ENCODE measurements at places on chromosomes 2 and 18.

DNA sequence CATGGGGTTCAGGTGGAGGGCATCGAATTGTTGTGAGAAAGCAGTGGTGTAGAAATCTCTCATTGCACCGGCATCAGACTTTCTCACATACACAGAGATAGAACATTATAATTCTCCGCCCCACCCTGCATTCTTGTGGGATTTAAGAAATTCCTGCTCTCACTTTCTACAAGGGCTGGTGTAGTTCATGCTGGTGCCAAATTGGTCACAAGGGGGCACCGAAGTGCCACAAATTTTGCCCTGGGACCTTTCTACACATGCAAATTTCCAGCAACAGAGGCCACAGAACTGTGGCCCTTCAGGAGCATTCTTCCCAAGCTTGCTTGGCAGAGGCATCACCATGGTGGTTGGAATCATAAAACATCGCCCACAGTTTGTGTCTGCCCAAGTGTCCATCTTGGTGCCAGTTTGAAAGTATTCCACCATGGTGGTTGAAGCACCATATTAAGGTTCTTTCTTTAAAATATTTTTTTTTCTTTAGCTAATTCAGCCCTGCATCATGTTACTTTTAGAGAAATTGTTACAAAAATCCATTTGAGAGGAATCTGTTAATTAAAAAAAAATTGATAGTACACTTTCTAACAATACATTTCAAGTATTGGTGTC lies 521.2 kb upstream of the FANCL start:
- no peaks in the 10 kb centered on the region for H3K36me3 ChIP-seq
- DNase-seq: peak; percentile 29
- no peaks in the 10 kb centered on the region for H3K27me3 ChIP-seq
- no peak overlapping the region for H3K27ac ChIP-seq

DNA sequence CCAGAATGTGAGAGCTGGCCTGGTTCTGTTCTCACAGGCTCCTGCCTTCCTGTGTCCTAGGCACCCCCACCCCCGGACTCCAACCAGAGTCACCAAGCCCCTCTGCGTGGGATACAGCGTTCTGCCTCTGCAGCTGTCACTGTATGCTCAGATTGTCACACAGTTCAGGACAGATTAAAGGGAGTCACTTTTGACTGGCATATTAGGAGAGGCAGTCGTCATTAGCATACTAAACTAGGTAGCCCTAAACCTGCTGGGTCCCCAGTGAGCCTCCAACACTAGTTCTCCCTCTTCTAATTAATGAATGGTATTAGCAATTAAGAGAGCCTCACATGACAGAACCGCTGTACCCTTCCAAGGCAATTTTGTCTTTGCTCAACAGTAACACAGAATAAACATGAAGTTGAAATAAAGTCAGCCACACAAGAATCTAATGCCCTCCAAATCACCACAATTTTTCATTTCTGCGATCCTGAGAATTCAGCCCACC lies 340.2 kb downstream of the CMPK2 start:
- peak; percentile 42 for DNase-seq
- peak overlapping the region; percentile 13 for H3K27ac ChIP-seq
- no peak overlapping the region for H3K4me3 ChIP-seq
- H3K27me3 ChIP-seq: no peaks in the 10 kb centered on the region

- H3K4me1 ChIP-seq: no peaks in the 10 kb centered on the region
- DNase-seq: no peak
- H3K27ac ChIP-seq: no peak overlapping the region
- no peaks in the 10 kb centered on the region for H3K27me3 ChIP-seq
- H3K4me3 ChIP-seq: no peak overlapping the region
Observed at GRCh38 chr18:48472610-48473009, 63.4 kb upstream of the ZBTB7C start.

DNA sequence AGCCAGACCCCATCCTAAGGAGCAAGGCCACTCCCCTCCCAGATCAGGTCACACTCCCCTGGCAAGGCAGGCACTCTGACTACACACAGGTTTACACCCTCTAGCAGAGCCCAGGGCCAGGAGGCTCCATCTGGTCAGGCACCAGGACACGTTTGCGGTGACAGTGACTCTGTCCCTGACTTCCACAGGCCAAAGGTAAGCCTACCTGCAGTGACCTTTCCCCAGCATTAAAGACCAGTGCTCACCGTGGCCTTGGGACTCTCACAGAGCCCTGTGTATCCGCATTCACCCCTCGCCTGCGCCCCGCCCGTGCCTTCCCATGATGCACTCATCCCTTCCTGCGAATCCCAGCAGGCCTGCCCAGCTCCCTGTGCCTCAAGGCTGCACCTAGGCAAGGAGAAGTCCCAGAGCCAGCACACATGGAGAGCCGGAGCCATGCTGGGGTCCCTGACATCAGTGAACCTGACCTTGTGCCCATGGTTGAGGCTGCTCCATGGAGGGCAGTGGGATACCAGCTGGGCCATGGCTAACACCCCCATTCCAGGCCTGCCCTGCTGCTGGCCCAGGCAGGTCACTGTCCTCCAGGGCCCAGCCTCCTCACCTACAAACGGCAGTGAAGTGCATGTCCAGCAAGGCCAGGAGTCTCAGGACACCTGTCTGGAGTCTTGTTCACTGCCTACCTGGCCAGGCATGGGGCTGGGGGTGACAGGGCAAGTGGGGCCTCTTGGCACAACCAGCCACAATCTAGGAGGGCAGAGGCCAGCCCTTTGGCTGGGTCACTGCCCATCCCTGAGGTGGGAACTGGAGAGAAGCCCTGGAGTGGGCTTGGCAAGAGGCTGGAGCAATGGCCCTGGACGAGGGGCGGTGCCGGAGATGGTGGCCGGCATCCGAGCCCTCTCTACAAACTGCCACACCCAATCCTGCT lies 3.0 kb downstream of the NEURL3 start:
- H3K4me1 ChIP-seq: 0 out of 2 replicates have a peak, but pooled peaks cover 4% of the 10 kb centered on the region
- peaks cover 41% of the 10 kb centered on the region for H3K27me3 ChIP-seq
- DNase-seq: no peak

- H3K4me1 ChIP-seq: no peaks in the 10 kb centered on the region
- H3K27me3 ChIP-seq: no peaks in the 10 kb centered on the region
- H3K36me3 ChIP-seq: no peaks in the 10 kb centered on the region
- no peak overlapping the region for H3K27ac ChIP-seq
- DNase-seq: no peak
- no peak overlapping the region for H3K4me3 ChIP-seq
Observed at GRCh38 chr2:122543815-122544214, 788.4 kb downstream of the TSN start.

DNA sequence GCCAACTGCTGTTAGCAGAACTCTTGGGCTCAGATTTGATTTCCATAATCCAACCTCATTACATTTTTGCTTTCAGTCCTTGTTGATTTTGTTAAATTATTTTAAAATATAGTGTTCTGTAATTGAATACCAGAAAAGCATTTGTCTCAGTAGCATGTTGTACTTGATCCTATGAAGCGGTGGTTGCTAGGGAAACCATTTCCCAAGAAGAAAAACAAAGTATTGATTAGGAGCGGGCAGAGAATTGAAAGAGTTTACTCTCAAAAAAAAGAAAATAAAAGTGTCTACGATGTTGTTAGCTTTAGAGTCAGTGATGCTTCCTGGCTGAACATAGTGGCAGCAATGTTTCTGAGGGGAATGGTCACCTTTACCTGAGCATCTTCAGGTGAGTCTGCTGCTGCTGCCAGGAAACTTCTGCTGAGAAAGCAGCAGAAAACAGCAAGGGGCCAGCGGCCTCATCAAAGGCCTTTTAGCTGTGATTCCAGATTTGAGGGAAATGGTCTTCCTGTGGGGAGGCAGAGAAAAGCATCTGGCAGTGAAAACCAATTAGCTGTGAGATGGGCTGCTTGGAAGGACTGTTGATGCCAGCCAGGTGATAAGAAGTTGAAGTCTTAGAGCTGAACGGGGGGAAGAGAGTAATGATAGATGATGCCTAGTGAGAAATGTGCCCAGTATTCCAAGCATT lies 37.1 kb downstream of the CRIM1 start:
- H3K27me3 ChIP-seq: no peaks in the 10 kb centered on the region
- peaks cover 78% of the 10 kb centered on the region for H3K4me1 ChIP-seq
- H3K36me3 ChIP-seq: peaks cover 35% of the 10 kb centered on the region
- no peak for DNase-seq
- H3K27ac ChIP-seq: no peak overlapping the region
- no peak overlapping the region for H3K4me3 ChIP-seq

DNA sequence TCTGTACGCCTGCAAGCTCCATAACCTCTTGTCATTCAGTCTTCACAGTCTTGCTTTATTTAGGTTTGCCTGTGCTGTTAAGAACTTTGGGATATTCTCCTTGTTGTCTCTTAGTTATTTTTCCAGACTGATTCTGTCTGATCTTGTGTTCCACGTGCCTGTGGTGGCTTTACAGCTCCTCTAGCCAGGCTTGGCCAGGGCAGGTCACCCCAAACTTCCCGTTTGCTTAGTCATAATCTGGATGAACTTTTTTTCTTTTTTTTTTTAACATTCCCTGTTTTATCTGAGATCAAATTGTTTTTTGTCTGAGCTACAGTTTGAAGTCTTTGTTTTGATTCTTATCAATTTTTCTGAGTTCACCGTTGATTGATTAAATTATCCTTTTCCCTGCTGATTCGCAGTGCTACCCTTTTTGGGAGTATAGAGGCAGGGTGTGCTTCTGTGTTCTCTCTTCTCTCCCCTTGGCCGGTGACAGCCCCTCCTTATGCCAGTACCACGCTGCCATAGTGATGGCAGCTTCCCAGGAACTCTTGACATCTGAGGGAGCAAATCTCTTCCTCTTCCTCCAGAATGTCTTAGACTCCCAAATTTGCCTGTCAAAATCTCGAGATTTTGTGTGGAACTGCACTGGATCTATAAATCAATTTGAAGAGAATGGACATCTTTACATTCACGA lies 2.5 kb downstream of the SP100 start:
- DNase-seq: no peak
- H3K4me3 ChIP-seq: peak overlapping the region; percentile 62
- peaks cover 2% of the 10 kb centered on the region for H3K36me3 ChIP-seq
- no peaks in the 10 kb centered on the region for H3K27me3 ChIP-seq

- no peaks in the 10 kb centered on the region for H3K27me3 ChIP-seq
- DNase-seq: no peak
- peaks cover 20% of the 10 kb centered on the region for H3K4me1 ChIP-seq
- H3K27ac ChIP-seq: no peak overlapping the region
Observed at GRCh38 chr18:8951491-8951890, 151.0 kb upstream of the NDUFV2 start.

DNA sequence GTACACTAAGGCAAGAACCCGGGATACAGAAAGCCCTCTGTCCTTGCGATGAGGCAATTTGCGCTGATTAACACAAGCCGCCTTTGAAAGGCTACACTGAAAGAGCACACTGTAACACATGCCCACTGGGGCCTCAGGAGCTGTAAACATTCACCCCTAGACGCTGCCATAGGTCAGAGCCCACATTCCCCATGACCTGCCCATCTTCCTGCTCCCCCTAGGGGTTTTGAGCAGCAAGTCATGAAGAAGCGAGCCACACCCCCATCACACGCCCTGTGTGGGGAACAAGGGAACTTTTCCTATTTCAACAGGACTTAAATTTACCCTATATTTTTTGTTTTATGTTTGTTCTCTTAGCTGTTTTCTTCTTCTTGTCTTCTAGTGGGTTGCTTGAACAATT lies 47.8 kb upstream of the SLC4A10 start:
- no peak overlapping the region for H3K27ac ChIP-seq
- H3K4me3 ChIP-seq: no peak overlapping the region
- H3K27me3 ChIP-seq: no peaks in the 10 kb centered on the region
- H3K36me3 ChIP-seq: no peaks in the 10 kb centered on the region
- DNase-seq: peak; percentile 39

- no peaks in the 10 kb centered on the region for H3K27me3 ChIP-seq
- H3K36me3 ChIP-seq: no peaks in the 10 kb centered on the region
- DNase-seq: no peak
- H3K27ac ChIP-seq: no peak overlapping the region
- H3K4me3 ChIP-seq: no peak overlapping the region
- H3K4me1 ChIP-seq: no peaks in the 10 kb centered on the region
Observed at GRCh38 chr2:100017633-100018032, 124.8 kb downstream of the AFF3 start.

DNA sequence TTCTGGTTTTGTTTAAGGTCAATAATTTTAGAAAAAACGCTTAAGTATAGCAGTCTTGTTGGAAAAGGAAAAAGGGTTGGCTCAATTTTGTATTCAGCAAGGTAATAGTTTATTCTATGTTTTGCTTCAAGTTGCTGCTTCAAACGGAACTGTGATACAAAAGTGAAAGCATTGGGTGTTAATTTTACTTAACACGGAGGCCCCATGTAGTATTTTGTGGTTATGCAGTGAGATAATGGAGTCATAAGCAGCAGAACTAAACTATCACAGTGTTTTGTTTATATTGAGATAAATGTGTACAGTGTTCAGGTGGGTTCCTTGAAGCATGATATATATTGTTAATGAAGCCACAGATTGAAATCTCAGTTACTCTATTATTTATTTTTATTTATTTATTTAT lies 67.0 kb upstream of the LYPD6B start:
- no peaks in the 10 kb centered on the region for H3K27me3 ChIP-seq
- no peak overlapping the region for H3K27ac ChIP-seq
- no peaks in the 10 kb centered on the region for H3K36me3 ChIP-seq
- H3K4me3 ChIP-seq: no peak overlapping the region
- H3K4me1 ChIP-seq: peaks cover 31% of the 10 kb centered on the region
- no peak for DNase-seq

- peaks cover 4% of the 10 kb centered on the region for H3K36me3 ChIP-seq
- peaks cover 22% of the 10 kb centered on the region for H3K4me1 ChIP-seq
- H3K4me3 ChIP-seq: no peak overlapping the region
Observed at GRCh38 chr2:196279541-196279940, 108.2 kb upstream of the STK17B start.

- H3K36me3 ChIP-seq: peaks cover 47% of the 10 kb centered on the region
- peak overlapping the region; percentile 50 for H3K4me3 ChIP-seq
- peak; percentile 55 for DNase-seq
Observed at GRCh38 chr2:74373985-74374384, 6.1 kb downstream of the DCTN1 start.

- DNase-seq: no peak
- H3K4me3 ChIP-seq: no peak overlapping the region
- no peaks in the 10 kb centered on the region for H3K4me1 ChIP-seq
- no peak overlapping the region for H3K27ac ChIP-seq
- peaks cover 68% of the 10 kb centered on the region for H3K36me3 ChIP-seq
Observed at GRCh38 chr2:39018638-39019037, 102.2 kb downstream of the SOS1 start.

DNA sequence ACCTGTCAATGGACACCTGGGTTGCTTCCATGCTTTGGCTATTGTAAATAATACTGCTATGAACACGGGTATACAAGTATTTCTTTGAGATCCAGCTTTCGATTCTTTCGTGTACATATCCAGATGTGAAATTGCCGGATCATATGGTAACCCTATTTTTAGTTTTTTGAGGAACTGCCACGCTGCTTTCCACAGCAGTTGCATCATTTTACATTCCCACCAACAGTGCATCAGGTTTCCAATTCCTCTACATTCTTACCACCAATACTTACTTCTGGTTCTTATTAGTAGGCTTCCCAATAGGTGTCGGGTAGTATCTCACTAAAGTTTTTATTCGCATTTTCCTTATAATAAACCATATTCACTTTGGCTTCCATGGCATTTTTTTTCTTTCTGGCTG lies 69.6 kb downstream of the PID1 start:
- DNase-seq: no peak
- no peak overlapping the region for H3K4me3 ChIP-seq
- no peaks in the 10 kb centered on the region for H3K4me1 ChIP-seq
- H3K36me3 ChIP-seq: no peaks in the 10 kb centered on the region
- H3K27ac ChIP-seq: no peak overlapping the region

Data from SK-N-SH (cell line).